ENCODE measurements at places on chromosomes 2 and 18. TPM values are rescaled to one million over a fixed set of nuclear protein-coding genes. Genes with fewer than 3 reads are reported as not detected.

GRCh38 chr18:31064130-31064529, 21.6 kb upstream of the DSC3 start:
- no peaks in the 10 kb centered on the region for H3K36me3 ChIP-seq
- no peak overlapping the region for H3K27ac ChIP-seq
- DNase-seq, result no peak
- no peaks in the 10 kb centered on the region for H3K27me3 ChIP-seq
- H3K4me1 ChIP-seq, result no peaks in the 10 kb centered on the region

SLC23A3 gene
- total RNA-seq, result 7.1 TPM

MTCL1 gene
- total RNA-seq, result 28.3 TPM

DNA sequence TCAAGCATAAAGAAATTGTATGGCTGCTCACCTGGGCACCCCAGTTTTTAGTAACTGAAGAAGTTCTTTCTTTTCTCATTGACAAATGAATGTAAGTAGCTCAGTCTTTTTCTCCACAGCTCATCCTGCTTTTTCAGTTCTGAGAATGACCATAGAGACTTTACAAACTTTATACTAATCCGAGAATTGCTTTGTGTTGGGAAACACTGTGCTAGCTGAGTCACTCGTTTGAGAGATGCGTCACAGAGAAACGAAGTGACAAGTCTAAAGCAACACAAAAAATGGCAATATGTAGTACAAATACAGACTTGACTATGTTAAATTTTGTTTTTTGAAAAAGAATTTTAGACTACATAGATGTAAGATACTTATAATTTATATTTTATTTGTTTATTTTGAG, 9.0 kb downstream of the LRRTM4 start:
- DNase-seq, result no peak
- no peaks in the 10 kb centered on the region for H3K27me3 ChIP-seq
- no peaks in the 10 kb centered on the region for H3K36me3 ChIP-seq
- no peak overlapping the region for H3K27ac ChIP-seq
- no peak overlapping the region for H3K4me3 ChIP-seq

MALT1 gene
- total RNA-seq, result 22.6 TPM

DNA sequence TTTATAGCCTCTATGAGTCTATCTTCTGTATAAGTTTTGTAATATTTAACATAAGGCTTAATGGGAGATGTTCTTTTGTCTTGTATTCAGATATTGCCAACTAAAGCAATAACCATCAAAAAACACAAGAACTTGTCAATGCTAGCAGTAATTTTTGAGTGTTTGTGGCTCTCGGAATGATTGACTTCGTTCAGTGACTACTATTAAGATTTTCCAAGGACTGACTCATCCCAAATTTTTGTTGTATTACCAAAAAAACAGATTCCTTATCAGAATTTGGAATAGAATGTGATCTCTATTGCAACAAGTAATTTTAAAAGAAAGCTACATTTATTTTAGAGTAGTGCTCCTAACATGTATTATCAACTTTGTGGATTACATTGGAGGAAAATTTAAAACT, 8.1 kb downstream of the NABP1 start:
- no peaks in the 10 kb centered on the region for H3K27me3 ChIP-seq
- H3K4me1 ChIP-seq, result peaks cover 65% of the 10 kb centered on the region
- H3K27ac ChIP-seq, result no peak overlapping the region
- no peak overlapping the region for H3K4me3 ChIP-seq
- peaks cover 4% of the 10 kb centered on the region for H3K36me3 ChIP-seq

DNA sequence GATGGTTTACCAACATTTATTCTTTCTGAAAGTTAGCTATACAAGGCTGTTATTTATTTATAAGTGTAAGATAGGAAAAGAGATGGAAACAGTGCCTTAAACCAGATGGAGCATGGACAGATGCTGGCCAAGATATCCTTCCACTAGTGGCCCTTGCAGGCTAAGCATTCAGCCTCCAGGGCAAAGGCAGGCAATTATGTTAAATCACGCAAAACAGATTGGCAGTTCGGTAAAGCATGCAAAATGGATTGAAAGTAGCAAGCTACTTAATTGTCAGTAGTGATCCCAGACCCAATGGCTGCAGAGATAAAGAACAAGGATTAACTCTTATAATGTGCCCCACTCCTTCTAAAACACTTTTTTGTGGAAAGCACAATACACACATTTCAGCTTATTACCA, 105.4 kb upstream of the MAP4K3 start:
- H3K36me3 ChIP-seq, result no peaks in the 10 kb centered on the region
- H3K4me1 ChIP-seq, result no peaks in the 10 kb centered on the region
- no peak overlapping the region for H3K4me3 ChIP-seq
- no peak for DNase-seq
- no peak overlapping the region for H3K27ac ChIP-seq

GRCh38 chr2:162266460-162266760, 23.2 kb upstream of the FAP start:
- no peak overlapping the region for H3K27ac ChIP-seq
- H3K27me3 ChIP-seq, result no peaks in the 10 kb centered on the region

GRCh38 chr2:9335322-9335832, 88.0 kb downstream of the ITGB1BP1 start:
- no peaks in the 10 kb centered on the region for H3K27me3 ChIP-seq
- no peak for DNase-seq
- H3K36me3 ChIP-seq, result peaks cover 3% of the 10 kb centered on the region
- no peak overlapping the region for H3K27ac ChIP-seq
- H3K4me1 ChIP-seq, result no peaks in the 10 kb centered on the region
- H3K4me3 ChIP-seq, result no peak overlapping the region

- no peaks in the 10 kb centered on the region for H3K27me3 ChIP-seq
- no peaks in the 10 kb centered on the region for H3K4me1 ChIP-seq
- H3K27ac ChIP-seq, result no peak overlapping the region
Observed at GRCh38 chr2:215542690-215543089, 106.8 kb upstream of the FN1 start.

DNA sequence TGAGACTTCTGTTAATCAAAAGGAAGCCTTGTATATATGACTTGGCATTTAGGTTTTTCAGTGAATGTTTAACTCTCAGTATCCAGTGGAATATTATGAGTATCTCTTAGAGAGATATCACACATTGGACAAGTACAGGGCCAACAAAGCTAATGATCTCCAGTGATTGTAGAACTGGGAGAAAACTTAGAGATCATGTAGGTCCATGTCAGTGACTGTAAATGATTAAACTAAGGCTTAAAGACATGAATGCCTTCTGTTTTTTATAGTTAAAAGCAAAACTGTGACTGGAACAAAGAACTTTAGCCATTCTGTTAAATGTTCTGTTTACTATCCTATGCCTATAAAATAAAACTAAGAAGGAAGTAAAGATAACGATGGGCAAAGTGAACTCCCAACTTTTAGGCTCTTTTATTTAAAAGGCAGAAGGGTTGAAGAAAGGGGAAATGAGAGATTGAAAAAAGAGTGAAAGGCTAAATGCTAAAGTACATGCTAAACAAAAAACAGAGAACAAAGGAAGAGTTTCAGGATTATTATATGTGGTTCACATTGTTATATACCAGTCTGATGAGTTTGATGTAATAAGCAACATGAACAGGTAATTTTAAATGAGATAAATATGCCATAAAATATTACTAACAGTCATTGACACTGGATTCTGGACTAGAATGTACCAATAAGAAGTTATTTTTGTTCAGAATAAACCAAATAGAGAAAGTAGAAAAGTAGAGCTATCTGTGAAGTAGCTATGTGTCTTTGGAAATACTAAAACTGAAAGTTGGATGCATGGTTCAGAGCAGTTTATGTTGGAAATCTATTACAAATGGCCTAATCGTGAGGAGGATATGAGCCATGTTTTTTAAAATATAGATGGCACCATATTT, 37.1 kb upstream of the TNFRSF11A start:
- H3K4me3 ChIP-seq, result no peak overlapping the region
- no peaks in the 10 kb centered on the region for H3K36me3 ChIP-seq
- H3K27me3 ChIP-seq, result no peaks in the 10 kb centered on the region
- H3K27ac ChIP-seq, result peak overlapping the region; percentile 1

DNA sequence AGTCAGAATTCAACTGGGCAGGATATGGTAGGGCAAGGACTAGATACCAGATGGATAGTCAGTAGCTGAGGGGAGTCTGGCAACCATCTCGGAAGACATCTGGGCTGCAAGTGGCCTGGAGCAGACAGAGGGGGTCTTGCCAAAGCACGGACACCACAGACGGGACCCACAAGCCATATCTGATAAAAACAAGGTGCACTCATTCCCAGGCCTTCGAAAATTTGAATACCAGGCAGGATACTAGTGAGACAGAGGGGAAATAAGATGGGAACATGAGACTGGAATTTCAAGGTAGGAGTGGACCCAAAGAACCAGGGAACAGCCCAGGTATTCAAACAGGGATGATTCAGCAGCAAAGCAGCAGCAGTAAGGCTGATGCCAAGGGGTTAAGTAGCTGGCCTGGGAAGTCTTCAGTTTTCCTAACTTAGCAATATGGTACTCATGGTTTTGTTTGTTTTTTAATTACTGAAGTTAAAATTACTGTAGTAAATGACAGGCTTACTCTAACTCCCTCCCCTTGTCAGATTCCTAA, 144.9 kb upstream of the NCKAP5 start:
- H3K4me3 ChIP-seq, result no peak overlapping the region
- no peaks in the 10 kb centered on the region for H3K27me3 ChIP-seq
- no peak for DNase-seq
- H3K27ac ChIP-seq, result no peak overlapping the region
- H3K4me1 ChIP-seq, result no peaks in the 10 kb centered on the region

- no peaks in the 10 kb centered on the region for H3K4me1 ChIP-seq
- no peaks in the 10 kb centered on the region for H3K36me3 ChIP-seq
- DNase-seq, result no peak
- no peak overlapping the region for H3K4me3 ChIP-seq
Observed at GRCh38 chr2:217277646-217278398, 418.0 kb upstream of the TNP1 start.

DNA sequence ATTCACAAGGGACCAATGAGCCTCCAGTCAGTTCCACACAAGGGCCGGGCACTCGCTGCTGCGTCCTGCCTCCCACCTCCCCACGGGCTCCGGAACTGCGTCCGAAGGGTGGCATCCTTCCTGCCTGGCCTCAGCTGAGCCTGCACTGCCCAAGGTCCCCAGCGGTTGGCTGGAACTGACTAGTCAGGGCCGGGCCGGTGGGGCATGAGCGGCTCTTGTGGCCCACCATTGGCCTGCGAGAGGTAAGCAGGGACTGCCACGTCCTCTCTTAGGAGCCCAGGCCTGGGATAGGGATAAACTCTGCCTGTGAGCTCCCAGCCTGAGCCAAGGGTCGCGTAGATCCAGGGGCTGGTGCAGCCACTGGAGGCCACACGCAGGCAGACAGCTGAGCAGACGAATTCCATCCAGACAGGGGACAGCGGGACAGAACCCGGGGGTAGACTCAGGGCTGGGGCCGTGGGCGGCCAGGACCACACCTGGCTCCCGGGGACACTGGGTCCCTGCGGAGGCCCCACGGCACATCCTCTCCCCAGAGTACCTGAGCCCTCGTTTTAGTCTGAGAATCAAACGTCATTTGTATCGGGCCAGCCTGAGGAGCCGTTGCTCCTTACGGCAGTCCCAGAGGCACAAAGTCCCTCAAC, 148.4 kb downstream of the ZNF516 start:
- H3K36me3 ChIP-seq, result no peaks in the 10 kb centered on the region
- no peaks in the 10 kb centered on the region for H3K27me3 ChIP-seq
- no peak overlapping the region for H3K27ac ChIP-seq
- no peak overlapping the region for H3K4me3 ChIP-seq
- no peak for DNase-seq

DNA sequence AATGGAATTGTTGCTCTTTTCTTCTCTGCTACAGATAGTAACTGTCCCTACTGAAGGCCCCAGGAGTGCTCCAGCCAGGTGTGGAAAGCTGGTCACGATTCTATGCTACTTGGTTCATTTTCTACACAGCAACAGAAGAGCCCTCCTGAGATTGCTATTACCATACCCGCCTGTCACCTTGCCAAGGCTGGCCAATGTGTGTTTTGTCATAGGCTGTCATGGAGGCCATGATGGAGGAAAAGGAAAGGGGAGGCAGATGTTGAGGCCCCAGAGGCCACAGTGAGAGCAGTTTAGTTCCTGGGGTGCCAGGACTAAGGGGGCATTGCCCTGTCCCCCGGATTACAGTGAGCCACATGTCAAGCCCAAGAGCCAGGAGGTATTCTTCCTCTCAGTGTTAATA, 952 bp downstream of the ELMOD3 start:
- H3K4me3 ChIP-seq, result no peak overlapping the region
- H3K27ac ChIP-seq, result no peak overlapping the region
- peaks cover 2% of the 10 kb centered on the region for H3K36me3 ChIP-seq
- H3K27me3 ChIP-seq, result no peaks in the 10 kb centered on the region
- no peaks in the 10 kb centered on the region for H3K4me1 ChIP-seq

ASB18 gene
- not detected for total RNA-seq

GRCh38 chr2:37315364-37315763, 9.3 kb downstream of the PRKD3 start:
- no peak overlapping the region for H3K4me3 ChIP-seq
- H3K27me3 ChIP-seq, result no peaks in the 10 kb centered on the region
- H3K27ac ChIP-seq, result no peak overlapping the region
- H3K4me1 ChIP-seq, result 0 out of 2 replicates have a peak, but pooled peaks cover 7% of the 10 kb centered on the region
- H3K36me3 ChIP-seq, result no peaks in the 10 kb centered on the region
- no peak for DNase-seq

GRCh38 chr2:231708773-231709635, 679 bp downstream of the PTMA start:
- H3K36me3 ChIP-seq, result peaks cover 3% of the 10 kb centered on the region
- peak overlapping the region; percentile 89 for H3K4me3 ChIP-seq
- 0 out of 2 replicates have a peak, but pooled peaks cover 6% of the 10 kb centered on the region for H3K4me1 ChIP-seq
